Aortic smooth muscle cell (primary cell): ENCODE measurements at places on chromosomes 3 and 15. TPM values are rescaled to one million over a fixed set of nuclear protein-coding genes. Genes with fewer than 3 reads are reported as not detected.

CLDN18 gene
- not detected in 2 replicates for total RNA-seq

GOLGA6L26 gene
- total RNA-seq, result not detected in 2 replicates

MUSTN1 gene
- not detected in 2 replicates for total RNA-seq

CKMT1B gene
- total RNA-seq, result not detected in 2 replicates
